ENCODE measurements at places on chromosomes 2 and 18. TPM values are rescaled to one million over a fixed set of nuclear protein-coding genes. Genes with fewer than 3 reads are reported as not detected.
A peak's percentile ranks its signal among the peaks of the same experiment; 100 is the strongest.

DNA sequence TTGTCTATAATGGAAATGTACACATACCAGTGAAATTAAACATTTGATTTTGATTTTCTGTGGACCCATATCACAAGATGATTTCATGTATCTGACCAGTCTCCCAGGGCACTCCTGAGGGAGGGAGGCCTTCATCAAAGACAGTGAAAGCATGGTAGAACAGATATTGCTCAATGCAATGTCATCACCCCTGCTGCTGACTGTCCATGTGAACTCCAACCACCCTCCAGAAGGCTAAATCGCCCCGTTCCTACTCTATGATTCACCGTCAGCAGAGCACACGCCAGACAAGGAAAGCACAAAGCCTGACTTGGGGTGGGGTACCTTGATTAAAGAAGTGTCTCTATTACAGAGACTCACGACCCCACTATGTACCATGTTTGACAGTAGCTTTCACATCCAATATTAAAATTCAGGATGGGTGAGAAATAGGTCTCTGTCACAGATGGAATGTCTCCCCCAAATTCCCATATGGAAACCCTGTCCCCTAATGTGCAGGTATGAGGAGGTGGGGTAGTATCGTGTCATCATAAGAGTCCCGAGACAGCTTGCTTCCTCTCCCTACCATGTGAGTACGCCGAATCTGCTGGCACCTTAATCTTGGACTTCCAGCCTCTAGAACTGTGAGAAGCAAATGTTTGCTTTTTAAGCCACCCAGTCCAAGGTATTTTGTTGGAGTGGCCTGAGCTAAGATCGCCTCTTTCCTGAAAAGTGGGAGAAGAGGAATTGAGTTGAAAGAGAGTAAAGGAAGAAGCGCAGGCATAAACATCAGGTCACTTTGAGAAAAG lies 42.4 kb downstream of the CYB5A start:
- no peak for DNase-seq
- no peak overlapping the region for H3K27ac ChIP-seq
- no peak overlapping the region for H3K4me3 ChIP-seq
- H3K4me1 ChIP-seq = peaks cover 16% of the 10 kb centered on the region

Gene CTAGE1
- total RNA-seq = 0.07 TPM

Gene ATP6V1C2
- 0.09 TPM for total RNA-seq

GRCh38 chr2:179562330-179562885 lies 297.8 kb upstream of the SESTD1 start:
- H3K27ac ChIP-seq = no peak overlapping the region
- peaks cover 2% of the 10 kb centered on the region for H3K27me3 ChIP-seq
- H3K36me3 ChIP-seq = no peaks in the 10 kb centered on the region
- peaks cover 5% of the 10 kb centered on the region for H3K4me1 ChIP-seq
- no peak overlapping the region for H3K4me3 ChIP-seq

DNA sequence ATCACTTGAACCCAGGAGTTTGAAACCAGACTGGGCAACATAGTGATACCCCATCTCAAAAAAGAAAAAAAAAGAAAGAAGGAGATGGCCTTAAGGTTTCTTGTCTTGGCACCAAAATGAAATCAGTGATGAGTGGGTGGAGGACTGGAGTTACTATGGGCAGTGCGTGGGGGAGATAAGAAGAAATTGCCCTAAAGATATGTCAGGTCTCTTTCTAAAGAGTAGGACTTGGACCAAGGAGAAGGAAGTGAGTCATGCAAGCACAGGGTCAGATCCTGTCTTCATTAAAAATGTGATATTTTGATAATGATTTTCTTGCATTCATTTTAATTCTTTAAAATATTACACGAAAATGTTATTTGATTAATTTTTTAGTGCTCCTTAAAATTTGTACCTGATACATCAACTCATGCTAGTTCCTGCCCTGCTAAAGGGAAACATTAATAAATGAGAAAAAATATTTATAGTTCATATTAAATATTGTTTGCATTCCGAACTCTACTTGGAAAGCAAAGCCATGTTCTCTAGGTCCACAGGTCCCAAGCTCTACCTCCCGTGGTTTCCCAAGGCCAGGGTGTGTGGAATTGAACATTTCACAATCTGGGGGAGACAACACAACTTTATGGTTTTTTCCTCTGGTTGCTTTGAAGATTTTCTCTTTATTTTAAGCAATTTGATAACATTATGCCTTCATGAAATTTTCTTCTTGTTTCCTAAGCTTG lies 62.6 kb upstream of the CTLA4 start:
- no peak overlapping the region for H3K4me3 ChIP-seq
- H3K36me3 ChIP-seq = peaks cover 8% of the 10 kb centered on the region
- H3K27ac ChIP-seq = no peak overlapping the region
- DNase-seq = no peak
- H3K27me3 ChIP-seq = no peaks in the 10 kb centered on the region
- peaks cover 13% of the 10 kb centered on the region for H3K4me1 ChIP-seq

DNA sequence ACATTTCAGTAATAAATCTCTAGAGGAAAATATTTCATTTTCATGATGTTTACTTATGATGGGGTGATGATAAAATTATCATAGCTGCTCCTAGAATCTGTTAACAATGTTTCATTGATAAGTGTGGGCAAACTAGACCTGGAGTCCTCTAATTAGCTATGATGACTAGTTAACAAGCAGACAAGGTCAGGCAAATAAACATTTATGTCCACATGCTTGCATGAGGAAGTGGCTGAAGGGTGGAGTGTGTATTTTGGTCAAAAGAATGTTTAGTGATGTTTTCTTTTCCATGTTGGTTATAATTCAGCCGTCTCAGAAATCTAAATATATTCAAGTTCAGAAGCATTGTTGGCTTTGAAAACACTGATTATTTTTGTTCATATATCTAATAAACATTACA lies 99.9 kb upstream of the FN1 start:
- H3K4me3 ChIP-seq = no peak overlapping the region
- H3K36me3 ChIP-seq = peaks cover 8% of the 10 kb centered on the region
- peaks cover 39% of the 10 kb centered on the region for H3K4me1 ChIP-seq

Gene ZNF396
- 1.8 TPM for total RNA-seq

DNA sequence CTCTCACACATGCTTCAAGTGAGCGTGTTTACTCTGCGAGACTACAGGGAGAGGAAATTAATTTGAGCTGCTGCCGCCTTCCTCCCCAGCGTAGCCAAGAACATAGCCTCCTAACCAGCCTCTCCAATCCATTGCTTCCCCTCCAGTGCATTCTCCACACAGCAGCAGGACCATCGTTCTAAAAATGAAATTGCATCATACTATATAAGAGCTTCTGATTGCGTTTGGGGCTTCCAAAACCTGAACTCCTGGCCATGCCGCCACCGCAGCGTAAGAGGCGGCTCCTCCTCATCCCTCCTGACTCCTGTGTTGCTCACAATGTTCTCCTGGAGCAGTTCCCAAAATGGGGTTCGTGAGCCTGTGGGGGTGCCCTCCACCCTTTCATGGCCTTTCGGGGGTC lies 142.1 kb downstream of the MYT1L start:
- no peak for DNase-seq
- no peak overlapping the region for H3K27ac ChIP-seq
- H3K4me3 ChIP-seq = no peak overlapping the region
- H3K27me3 ChIP-seq = peaks cover 12% of the 10 kb centered on the region

GRCh38 chr2:39504790-39505335 lies 67.8 kb upstream of the MAP4K3 start:
- H3K36me3 ChIP-seq = no peaks in the 10 kb centered on the region
- H3K27me3 ChIP-seq = no peaks in the 10 kb centered on the region
- peaks cover 51% of the 10 kb centered on the region for H3K4me1 ChIP-seq
- no peak overlapping the region for H3K4me3 ChIP-seq
- peak overlapping the region; percentile 85 for H3K27ac ChIP-seq
- DNase-seq = no peak

- DNase-seq = no peak
- peaks cover 27% of the 10 kb centered on the region for H3K4me1 ChIP-seq
- peaks cover 18% of the 10 kb centered on the region for H3K27me3 ChIP-seq
- no peak overlapping the region for H3K4me3 ChIP-seq
- no peaks in the 10 kb centered on the region for H3K36me3 ChIP-seq
Observed at GRCh38 chr2:237866101-237866621, 6.7 kb downstream of the RAMP1 start.

DNA sequence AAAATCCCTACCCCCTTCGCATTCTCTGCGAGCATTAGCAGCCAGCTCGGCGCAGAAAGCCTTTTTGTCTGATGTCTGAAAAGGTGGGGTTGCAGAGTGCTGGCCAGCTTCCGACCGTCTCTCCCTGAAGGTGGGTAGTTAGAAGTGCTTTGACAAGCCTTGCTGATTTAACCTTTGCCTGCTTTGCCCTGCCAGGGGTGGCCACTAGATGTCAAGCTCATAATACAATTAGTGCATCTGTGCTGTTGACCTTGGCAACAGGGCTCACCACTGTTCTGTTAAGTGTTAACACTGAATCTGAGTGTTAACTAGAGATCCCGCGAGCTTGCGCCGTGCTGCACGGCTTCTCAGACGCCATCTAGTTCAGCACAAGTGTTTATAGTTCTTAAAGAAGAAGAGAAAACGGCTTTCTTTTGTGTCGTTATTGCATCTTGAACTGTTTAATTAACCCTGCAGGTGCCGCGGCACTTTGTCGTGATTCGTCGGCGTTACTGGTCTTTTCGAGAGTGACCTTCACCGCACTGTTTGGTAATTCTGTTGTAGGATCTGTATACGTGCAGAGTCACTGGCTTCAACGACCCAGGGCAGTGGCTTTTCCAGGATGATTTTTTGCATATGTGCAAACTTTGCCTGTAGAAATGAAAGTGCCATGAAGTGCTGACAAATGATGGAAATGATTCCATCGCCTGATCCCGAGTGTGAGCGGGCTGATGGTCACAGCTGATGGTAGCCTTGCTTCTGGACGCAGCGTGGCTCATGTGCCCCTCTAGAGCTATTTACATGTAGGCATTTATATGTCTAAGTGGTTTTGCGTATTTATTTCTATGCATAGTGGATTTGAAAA lies 5.5 kb downstream of the SALL3 start:
- H3K4me1 ChIP-seq = peaks cover 8% of the 10 kb centered on the region
- no peak overlapping the region for H3K27ac ChIP-seq
- H3K36me3 ChIP-seq = no peaks in the 10 kb centered on the region
- no peak overlapping the region for H3K4me3 ChIP-seq

Gene KCNE4
- total RNA-seq = 9.2 TPM

- peaks cover 33% of the 10 kb centered on the region for H3K4me1 ChIP-seq
- peak within 1 kb of the TSS; percentile 77 for H3K27ac ChIP-seq
- peak within 1 kb of the TSS; percentile 65 for H3K4me3 ChIP-seq
- peaks cover 8% of the 10 kb centered on the region for H3K36me3 ChIP-seq
- peak; percentile 78 for DNase-seq
Observed at GRCh38 chr2:219571311-219572236, at the start of gene OBSL1. Gene OBSL1, minus strand, starts transcription at chr2:219571539. Its CDS starts 307 bp downstream, at chr2:219571232.

DNA sequence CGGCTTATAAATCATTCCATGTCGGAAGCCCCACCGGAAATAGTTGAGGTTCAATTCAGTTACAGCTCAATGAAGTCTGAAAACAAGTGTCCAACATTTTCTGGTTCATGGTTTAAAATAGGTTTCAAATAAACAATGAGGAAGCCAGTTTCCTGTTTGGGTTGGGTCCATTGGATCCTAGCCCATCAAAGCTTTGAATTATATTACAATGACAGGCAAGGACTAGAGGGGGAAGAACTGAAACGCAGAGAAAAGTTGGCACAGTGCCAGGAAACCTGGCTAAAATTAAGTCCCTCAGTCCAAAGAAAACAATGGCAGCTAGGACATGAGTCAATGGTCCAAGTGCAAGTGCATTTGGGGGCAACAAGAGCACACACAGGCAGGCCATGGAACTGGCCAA lies 32.0 kb downstream of the SLC14A1 start:
- DNase-seq = no peak
- H3K36me3 ChIP-seq = no peaks in the 10 kb centered on the region
- H3K4me1 ChIP-seq = peaks cover 14% of the 10 kb centered on the region

- no peak overlapping the region for H3K27ac ChIP-seq
- peaks cover 39% of the 10 kb centered on the region for H3K4me1 ChIP-seq
- no peak for DNase-seq
- no peak overlapping the region for H3K4me3 ChIP-seq
- no peaks in the 10 kb centered on the region for H3K27me3 ChIP-seq
- peaks cover 3% of the 10 kb centered on the region for H3K36me3 ChIP-seq
Observed at GRCh38 chr2:205720451-205720902, 38.2 kb downstream of the NRP2 start.

GRCh38 chr18:1270081-1270480 lies 365.4 kb downstream of the ADCYAP1 start:
- H3K4me1 ChIP-seq = no peaks in the 10 kb centered on the region
- H3K27ac ChIP-seq = no peak overlapping the region
- no peak overlapping the region for H3K4me3 ChIP-seq

- H3K36me3 ChIP-seq = no peaks in the 10 kb centered on the region
- no peak overlapping the region for H3K27ac ChIP-seq
- no peak overlapping the region for H3K4me3 ChIP-seq
- DNase-seq = no peak
Observed at GRCh38 chr2:159817283-159817682, 19.3 kb upstream of the CD302 start.

GRCh38 chr18:961644-962355 lies 57.1 kb downstream of the ADCYAP1 start:
- DNase-seq = no peak
- no peak overlapping the region for H3K27ac ChIP-seq
- H3K36me3 ChIP-seq = peaks cover 3% of the 10 kb centered on the region
- H3K27me3 ChIP-seq = peaks cover 2% of the 10 kb centered on the region

Gene PID1
- total RNA-seq = 2.1 TPM

GRCh38 chr18:74806073-74806472 lies 208.4 kb downstream of the ZNF407 start:
- no peaks in the 10 kb centered on the region for H3K27me3 ChIP-seq
- H3K4me3 ChIP-seq = no peak overlapping the region
- H3K36me3 ChIP-seq = no peaks in the 10 kb centered on the region
- no peak for DNase-seq
- no peak overlapping the region for H3K27ac ChIP-seq
- peaks cover 26% of the 10 kb centered on the region for H3K4me1 ChIP-seq

- H3K36me3 ChIP-seq = peaks cover 4% of the 10 kb centered on the region
- peak overlapping the region; percentile 92 for H3K27ac ChIP-seq
- no peaks in the 10 kb centered on the region for H3K27me3 ChIP-seq
- peaks cover 77% of the 10 kb centered on the region for H3K4me1 ChIP-seq
Observed at GRCh38 chr2:9332853-9333245, 90.5 kb downstream of the ITGB1BP1 start.

DNA sequence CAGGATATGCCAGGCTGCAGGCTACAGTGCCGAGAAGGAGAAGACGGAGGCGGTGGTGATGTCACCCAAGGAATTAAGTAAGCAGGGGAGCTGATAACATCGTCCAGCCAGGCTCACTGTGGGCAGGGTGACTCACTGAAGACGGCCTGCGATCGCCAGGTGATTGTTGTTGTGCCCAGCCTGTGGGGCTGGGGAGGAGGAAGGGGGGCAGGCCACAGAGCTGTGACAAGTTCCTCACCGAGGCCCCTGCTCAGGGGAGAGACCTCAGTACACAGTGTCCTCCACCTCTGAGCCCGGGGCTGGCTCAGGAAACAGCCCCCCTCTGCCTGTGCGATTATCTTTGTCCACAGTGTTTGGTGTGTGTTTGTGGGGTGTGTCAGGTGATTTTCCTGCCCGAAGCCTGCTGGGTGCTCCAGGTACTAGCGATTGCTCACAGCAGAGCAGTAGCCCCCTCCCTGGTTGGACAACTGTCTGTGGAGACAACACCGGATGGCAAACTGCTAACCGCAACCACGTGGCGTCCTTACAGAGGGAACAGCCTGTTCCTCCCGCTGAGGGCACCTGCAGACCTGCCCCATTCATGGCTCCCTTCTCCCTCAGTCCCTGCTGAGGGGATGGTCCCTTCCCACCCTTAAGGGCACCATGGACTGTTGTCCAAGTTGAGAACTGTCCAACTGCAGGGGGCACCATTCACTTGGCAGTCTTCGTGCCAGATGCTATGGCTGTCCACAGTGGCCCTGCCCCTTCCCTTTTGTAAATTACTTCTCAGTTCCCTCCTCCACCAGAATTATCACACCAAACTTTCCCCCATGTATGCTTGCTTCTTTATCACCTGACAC lies 95.1 kb downstream of the ZFP36L2 start:
- H3K4me1 ChIP-seq = peaks cover 37% of the 10 kb centered on the region
- no peak overlapping the region for H3K4me3 ChIP-seq
- H3K27me3 ChIP-seq = no peaks in the 10 kb centered on the region
- H3K27ac ChIP-seq = no peak overlapping the region
- H3K36me3 ChIP-seq = no peaks in the 10 kb centered on the region

Gene POTEJ
- not detected for total RNA-seq

Data from mesothelial cell of epicardium (in vitro differentiated cells).